ENCODE measurements at places on chromosomes 4 and X. TPM values are rescaled to one million over a fixed set of nuclear protein-coding genes. Genes with fewer than 3 reads are reported as not detected.

DNA sequence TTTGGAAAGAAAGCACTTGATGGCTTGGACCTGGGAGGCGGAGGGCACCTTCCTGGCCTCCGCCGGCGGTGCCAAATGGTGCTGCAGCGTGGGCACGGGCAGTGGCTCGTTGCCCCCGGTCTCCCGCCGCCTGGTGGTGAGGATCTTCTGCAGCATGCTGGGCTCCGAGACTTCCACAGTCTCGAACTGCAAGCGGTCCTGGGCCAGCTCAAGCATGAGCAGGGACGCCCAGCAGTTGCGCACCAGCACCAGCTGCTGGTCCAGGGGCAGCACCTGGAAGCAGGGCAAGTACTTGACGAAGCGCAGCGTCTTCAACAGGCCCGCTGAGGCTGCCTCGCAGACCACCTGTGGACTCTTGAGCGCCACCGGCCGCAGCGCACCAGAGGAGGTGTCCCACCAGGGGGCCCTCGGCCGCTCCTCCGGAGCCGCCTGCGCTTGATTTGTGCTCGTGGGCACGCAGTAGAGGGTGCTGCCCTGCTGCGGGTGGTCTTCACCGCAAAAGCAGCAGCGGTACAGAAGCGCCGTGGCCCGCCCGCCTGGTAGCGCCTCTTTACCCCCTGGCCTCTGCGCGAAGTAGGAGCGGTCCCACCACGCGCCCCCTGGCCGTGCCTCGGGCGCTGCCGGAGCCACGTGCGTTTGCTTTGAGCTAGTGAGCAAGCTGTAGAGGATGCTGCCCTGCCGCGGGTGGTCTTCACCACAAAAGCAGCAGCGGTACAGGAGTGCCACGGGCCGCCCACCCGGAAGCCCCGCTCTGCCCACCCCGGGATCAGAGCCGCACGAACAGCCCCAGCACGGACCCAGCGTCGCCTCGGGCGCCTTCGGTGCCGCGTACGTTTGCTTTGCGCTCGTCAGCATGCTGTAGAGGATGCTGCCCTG is 689 bp downstream of the NR0B1 start:
- no peak for DNase-seq

Gene OTC
- 3.3 TPM for total RNA-seq

DNA sequence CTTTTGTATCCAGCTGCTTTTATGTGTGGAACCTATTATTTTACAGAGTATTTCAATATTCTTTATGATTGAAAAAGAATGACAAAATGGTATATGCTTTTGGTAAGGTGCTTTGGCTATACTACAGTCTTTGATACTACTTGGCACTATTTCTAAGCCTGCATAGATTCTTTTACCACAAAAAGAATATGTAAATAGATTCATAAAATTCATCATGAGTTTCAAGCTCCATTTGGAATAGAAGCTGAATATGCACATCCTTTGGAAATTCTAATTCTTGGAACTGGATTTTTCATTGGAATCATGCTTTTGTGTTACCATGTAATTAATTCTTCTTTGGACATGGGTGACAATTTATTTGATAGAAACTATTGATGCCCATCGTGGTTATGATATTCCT is 60.2 kb upstream of the SYTL5 start:
- no peak for DNase-seq

Gene AMTN
- total RNA-seq: not detected

DNA sequence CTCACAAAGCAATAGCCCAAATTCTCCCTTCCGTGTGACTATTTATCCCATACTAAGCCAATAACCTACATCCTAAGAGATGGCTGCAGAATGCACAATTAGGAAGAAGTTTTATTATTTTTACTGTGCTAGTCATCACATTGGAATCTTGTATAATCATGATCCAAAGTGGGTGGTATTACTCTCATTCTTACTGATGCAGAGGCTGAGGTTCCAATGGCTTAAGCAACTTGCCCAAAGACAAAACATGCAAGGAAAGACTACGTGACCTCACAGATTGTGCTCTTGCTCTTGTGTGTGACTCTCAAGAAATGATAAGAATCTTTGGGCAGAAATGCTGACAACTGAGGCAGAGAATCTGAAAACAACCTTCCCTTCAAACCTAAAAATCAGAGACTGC is 212.2 kb downstream of the LDB2 start:
- no peak for DNase-seq

DNA sequence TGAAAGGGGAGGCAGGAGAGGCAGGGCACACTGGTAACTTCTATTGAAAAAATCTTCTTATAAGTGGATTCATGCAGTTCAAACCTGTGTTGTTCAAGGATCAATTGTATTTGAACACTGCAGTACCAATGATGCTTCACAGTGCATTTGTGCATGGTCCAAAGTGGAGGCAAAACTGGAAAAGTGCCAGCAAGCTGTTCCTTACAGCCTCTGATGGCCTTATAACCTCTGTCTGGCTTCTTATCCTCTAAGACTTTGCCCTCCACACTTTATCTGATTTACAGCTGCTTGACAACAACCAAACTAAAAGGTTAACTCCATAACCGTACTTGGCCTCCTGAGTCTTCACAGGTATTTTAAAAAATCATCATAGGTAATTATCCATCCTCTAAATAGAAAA is 40.4 kb downstream of the MAGEB17 start:
- peak; percentile 29 for DNase-seq

DNA sequence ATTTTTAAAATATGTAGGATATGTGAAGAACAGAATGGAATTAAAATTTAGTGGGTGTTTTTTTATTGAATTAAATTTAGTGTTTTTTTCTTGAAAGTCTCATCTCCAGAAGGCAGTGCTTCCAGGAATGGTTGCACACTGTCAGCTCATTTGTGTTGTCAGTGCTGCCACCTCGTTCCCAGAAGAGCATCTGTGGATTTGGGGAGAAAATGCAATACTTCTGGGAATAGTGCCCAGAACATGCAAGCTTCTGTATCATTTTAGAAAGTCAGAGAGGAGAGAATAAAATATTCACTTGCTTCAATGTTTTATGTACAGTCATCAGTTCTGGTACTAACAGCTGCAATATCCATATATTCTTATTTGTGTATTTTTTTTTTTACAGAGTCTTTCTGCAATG is 608.8 kb downstream of the PCDH7 start:
- no peak for DNase-seq

Gene SMIM31
- total RNA-seq: 32.5 TPM

- no peak for DNase-seq
Measured at GRCh38 chr4:11474146-11474545, 45.5 kb upstream of the HS3ST1 start.

GRCh38 chrX:123422875-123423274 is 238.8 kb downstream of the GRIA3 start:
- DNase-seq: peak; percentile 15

GRCh38 chr4:1038948-1039492 is 27.6 kb downstream of the FGFRL1 start:
- DNase-seq: no peak

DNA sequence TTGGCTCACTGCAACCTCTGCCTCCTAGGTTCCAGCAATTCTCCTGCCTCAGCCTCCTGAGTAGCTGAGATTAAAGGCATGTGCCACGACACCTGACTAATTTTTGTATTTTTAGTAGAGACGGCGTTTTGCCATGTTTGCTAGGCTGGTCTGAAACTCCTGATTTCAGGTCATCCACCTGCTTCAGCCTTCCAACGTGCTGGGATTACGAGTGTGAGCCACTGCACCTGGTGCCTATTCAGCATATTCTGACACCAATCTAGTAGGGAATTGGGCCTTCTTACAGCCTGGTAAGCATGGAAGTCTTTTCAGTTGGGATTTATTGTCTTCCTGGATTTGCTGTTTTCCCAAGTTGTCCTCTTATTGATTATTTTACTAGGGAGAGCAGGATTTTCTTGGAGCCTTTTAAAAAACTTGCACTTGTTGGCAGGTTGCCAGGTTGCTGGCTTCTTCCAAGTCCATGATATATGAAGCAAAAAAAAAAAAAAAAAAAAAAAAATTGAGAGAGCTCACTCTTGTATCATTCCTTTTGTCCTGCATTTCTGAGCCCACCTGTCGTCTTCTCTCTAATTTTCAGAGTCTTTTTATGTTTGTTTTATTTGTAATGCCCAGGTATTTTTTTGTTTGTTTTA is 43.7 kb downstream of the TMPRSS11E start:
- no peak for DNase-seq

GRCh38 chrX:32448320-32448719 is 763.0 kb downstream of the DMD start:
- DNase-seq: no peak

- DNase-seq: no peak
Measured at GRCh38 chrX:17542123-17542522, 167.1 kb downstream of the NHS start.

- no peak for DNase-seq
Measured at GRCh38 chrX:148649145-148649795, 148.9 kb downstream of the AFF2 start.

Gene KCTD8
- 0.54 TPM for total RNA-seq

DNA sequence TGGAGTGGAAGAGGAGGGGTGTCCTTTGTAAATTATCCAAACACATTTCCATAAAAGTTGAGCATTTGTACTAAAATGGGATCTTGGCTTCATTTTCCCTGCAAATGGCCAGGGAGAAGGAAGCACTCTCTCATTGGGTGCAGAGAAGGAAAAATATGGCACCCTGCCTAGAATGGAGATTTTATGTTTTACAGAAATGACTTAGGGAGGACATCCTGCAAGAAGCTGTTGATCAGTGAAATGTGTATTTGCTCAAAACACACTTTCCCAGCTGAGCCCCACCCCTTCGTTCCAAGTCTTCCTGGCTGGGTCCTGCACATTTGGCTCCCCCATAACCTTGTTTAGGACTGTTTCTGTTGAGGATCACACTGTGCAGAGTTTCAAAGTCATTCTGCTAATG is 213.5 kb upstream of the TAPT1 start:
- no peak for DNase-seq

Gene USP53
- 67.6 TPM for total RNA-seq

- DNase-seq: no peak
Measured at GRCh38 chrX:3451571-3451970, 105.1 kb upstream of the MXRA5 start.

DNA sequence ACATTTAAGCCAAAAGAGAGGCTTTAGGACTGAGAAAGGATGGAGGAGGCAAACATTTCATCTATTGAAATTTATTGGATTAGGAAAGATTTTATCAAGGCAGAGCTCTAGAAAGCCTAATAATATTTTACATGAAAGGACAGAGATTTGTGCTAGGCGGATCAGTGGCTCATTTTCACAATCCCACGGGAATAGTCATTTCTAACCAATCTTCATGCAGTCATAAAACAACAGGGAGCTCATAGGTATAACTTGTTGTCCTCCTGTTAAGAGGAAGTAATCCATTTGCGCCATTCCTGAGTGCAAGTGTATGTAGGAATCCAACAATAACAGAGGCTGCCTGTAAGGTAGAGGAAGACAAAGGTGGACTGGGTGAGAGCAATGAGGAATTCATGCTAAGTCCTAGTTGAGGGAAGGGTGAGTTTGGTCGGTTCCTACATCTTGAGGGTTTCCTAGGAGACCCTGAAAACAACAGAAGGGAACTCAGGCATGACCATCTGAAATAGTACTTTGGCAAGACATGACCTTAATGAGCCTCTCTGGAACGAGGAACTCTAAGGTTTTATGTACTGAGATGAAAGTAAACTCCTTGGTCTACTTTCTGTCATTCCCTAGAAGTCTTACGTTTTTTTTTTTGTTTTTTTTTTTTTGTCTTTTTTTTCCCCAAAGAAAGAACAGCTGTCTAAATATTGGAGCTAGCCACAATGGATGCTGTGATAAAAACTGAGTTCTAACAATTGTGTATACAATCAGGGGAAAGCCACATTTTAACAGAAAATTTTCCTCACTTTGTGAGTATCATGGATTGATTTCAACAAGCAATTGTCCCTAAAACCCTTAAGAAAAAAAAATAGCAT is 89.7 kb downstream of the GEMIN8 start:
- DNase-seq: no peak

- DNase-seq: no peak
Measured at GRCh38 chrX:124211312-124211942, 121.0 kb upstream of the TEX13D start.

Gene SMIM10L2A
- 0.58 TPM for total RNA-seq

- DNase-seq: no peak
Measured at GRCh38 chr4:1247864-1248244, 1.1 kb downstream of the CTBP1 start.

Gene SCD5
- total RNA-seq: 19.9 TPM

GRCh38 chrX:119236623-119237561 is 807 bp downstream of the PGRMC1 start:
- DNase-seq: peak; percentile 48

DNA sequence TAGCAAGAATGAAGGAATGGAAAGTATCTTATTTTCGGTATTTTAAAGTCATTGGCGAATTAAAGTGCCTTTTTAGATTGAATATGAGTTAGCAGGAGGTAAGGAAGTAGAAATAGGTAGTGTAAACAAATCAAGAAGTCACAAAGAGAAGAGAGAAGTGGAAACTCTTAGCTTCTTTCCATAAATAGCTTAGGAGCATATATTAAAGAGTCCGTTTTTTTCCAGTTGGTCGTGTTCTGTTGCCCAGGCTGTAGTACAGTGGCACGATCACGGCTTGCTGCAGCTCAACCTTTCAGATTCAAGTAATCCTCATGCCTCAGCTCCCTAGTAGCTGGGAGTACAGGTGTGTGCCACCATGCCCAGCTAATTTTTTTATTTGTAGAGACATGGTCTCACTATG is 56.4 kb downstream of the UBE2K start:
- DNase-seq: no peak

Gene TSPAN7
- 104 TPM for total RNA-seq

DNA sequence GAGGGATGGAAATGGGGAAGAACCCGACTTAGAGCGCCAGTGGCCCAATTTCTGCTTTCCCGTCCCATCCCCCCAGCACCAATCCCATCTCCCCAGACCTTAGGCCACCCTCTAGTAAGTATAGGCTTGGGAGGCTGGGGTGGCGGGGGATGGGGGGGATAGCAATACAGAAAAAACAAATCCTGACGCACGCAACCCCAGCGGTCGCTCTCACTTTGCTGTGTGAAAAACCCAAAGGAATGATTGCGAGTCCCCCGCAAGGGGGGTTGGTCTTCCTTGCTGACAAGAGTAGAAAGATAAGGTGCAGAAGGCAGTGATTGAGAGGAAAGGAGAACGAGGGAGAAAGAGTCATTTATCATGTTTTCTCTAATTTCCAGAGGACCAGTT is 863 bp downstream of the CPE start:
- no peak for DNase-seq

GRCh38 chrX:119150163-119151050 is 22.8 kb upstream of the KIAA1210 start:
- no peak for DNase-seq

Gene AKAP4
- not detected for total RNA-seq

GRCh38 chr4:180798036-180798577 is 1445.1 kb upstream of the TENM3 start:
- no peak for DNase-seq

DNA sequence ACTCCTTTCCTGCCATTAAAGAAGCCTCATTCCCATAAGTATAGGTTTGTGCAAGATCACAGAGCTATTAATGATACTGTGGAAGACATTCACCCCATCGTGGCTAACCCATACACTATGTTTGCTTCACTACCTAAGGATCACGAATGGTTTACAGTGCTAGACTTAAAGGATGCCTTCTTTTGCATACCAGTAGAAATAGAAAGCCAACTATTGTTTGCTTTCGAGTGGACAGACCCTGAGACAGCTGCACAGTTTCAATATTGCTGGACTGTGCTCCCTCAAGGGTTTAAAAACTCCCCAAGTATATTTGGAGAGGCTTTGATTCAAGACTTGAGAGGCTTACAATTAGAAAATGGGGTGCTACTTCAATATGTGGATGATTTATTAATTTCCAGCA is 16.0 kb upstream of the PAPSS1 start:
- DNase-seq: no peak

- DNase-seq: no peak
Measured at GRCh38 chrX:49000636-49001035, 1.4 kb downstream of the GRIPAP1 start.

Gene MAGEC3
- total RNA-seq: not detected
